ENCODE measurements at places on chromosomes 16 and 17.

GRCh38 chr17:38425031-38425430, 3.2 kb upstream of the ARHGAP23 start:
- DNase-seq, result no peak

DNA sequence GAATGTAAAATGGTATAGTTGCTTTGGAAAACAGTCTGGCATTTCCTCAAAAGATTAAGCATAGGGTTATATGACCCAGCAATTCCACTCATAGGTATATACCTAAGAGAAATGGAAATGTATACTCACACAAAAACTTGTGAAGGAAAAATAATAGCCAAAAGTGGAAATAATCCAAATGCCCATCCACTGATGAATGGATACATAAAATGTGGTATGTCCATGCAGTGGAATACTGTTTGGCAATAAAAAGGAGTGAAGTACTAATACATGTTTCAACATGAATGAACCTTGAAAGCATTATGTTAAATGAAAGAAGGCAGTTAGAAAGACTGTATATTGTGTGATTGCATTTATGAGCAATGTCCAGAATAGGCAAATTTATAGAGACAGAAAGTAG, 25.1 kb downstream of the NUP93 start:
- no peak for DNase-seq

DNA sequence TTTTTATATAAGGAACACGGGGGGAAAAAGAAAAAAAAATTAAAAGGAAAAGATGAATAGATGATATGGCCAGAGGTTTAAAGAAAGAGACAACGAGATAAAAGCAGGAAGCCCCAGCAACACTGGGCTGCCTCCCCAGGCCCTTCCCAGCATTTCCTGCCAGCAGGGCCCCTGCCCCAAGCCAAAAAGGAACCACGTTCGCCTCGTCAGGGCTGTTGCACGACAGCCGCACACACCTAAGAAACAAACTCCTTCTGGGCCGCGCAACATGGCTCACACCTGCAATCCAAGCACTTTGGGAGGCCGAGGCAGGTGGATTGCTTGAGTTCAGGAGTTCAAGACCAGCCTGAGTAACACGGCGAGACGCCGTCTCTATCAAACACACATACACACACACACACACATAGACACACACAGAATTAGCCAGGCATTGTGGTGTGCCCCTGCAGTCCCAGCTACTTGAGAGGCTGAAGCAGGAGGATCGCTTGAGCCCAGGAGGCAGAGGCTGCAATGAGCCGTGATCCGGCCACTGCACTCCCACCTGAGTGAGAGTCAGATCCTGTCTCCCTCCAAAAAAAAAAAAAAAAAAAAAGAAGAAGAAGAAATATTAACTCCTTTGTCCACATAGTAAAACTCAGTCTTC, 83.0 kb downstream of the ANKRD11 start:
- no peak for DNase-seq

GRCh38 chr17:63382136-63382535, 64.0 kb downstream of the CYB561 start:
- DNase-seq, result no peak

GRCh38 chr17:62998166-62998565, 32.1 kb downstream of the TANC2 start:
- no peak for DNase-seq

GRCh38 chr16:26905336-26905735, 161.4 kb upstream of the C16orf82 start:
- DNase-seq, result no peak

- DNase-seq, result no peak
These were observed 11.8 kb downstream of the STARD3 start for GRCh38 chr17:39648616-39649366.

DNA sequence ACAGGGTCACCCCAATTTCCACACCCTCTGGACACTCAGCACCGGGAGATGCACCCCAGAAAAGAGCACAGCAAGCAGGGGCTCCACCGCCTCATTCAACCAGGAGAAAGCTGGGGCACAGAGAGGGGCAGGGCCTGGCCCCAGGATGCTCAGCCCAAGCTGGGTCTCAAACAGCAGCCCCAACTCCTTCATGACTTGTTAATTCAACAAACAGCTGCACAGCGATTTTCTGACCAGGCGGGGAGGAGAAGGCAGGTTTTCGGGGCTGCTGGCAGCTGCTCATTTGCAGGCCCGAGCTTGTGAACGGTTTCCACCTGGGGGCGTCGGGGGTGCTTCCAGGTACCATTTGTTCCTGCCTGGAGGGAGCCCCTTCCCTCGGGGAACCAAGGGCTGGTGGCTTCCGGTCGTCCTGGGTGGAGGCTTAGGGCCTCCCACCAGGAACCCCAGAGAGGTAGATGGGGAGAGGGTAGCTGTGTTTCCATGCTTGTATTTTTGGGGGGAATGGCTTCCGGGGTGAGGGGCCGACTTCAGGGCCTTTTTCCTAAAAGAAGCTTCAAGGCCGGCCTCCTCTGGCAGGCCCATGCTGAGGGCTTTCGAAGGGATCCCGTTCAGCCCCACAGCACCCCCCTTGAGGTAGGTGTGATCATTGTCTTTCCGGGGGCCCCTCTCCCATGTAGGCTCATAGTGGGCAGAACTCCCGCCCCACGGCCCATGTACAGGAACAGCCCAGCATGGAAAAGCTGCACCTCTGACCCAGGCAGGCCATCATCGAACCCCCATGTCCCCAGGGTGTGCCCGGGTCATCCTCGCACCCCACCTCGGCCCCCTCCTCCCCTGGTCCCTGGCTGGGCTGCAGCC, 191.6 kb upstream of the GSE1 start:
- no peak for DNase-seq

DNA sequence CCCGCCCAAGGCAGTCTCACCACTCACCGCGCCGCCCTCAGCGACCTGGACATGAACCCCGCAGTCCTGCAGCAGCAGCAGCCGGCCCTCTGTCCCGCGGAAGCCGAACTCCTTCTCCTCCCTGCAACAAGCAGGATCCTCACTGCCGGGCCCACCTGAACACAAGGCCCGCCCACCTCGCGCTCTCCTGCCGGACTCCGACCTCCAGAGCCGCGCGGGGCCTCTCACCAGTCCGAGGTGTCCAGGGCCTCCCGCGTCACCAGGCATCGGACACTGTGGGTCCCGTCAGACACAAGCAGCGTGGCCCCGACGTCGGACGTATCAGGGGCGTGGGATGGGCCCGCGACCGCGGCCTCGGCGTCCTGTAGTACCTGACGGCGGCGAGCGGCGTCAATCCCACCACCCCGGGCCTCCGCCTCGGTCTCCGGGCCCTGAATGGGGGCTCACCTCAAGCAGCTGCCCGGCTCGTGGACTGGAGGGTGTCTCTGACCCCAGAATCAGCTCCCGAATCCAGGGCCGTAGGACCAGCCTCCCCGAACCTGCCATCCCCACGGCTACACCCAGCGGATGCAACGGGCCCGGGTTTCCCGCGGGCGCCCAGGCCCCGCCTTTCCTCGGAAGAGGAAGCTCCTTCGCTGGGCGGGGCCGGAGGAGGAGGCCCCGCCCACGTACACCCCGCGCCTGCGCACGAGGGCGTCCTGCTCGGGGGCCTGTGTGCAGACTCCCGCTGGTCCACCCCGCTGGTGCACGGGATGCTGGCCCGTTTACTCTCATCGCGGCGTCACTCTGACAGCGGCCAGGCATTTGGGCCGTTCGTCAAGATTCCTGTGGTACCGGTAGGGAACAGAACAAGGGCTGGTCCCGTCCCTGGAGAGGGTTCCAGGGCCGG, at the start of gene ACD:
Gene ACD, minus strand, starts transcription at position 586 of the 889 bp plus-strand sequence. Its CDS starts 40 bp downstream, at position 546.
- peak; percentile 86 for DNase-seq

- DNase-seq, result no peak
These were observed 3.6 kb downstream of the BORCS6 start for GRCh38 chr17:8186446-8186786.

DNA sequence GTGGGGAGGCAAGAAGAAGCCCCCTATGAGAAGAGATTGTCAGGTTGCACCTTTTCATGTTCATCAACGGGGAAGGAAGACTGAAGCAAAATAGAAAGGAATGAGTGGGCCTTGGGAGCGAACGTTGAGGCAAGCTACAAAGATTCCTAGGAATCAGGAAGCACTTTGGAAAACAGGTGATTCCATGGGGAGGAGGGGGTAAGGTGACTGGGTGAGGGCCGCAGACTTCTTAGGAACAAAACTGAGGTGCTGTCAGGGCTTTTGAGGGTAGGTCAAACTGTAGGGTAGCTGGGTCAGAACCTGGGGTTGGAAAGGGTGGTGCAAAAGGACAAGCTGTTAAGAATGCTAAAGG, 528 bp downstream of the ITFG1 start:
- no peak for DNase-seq

DNA sequence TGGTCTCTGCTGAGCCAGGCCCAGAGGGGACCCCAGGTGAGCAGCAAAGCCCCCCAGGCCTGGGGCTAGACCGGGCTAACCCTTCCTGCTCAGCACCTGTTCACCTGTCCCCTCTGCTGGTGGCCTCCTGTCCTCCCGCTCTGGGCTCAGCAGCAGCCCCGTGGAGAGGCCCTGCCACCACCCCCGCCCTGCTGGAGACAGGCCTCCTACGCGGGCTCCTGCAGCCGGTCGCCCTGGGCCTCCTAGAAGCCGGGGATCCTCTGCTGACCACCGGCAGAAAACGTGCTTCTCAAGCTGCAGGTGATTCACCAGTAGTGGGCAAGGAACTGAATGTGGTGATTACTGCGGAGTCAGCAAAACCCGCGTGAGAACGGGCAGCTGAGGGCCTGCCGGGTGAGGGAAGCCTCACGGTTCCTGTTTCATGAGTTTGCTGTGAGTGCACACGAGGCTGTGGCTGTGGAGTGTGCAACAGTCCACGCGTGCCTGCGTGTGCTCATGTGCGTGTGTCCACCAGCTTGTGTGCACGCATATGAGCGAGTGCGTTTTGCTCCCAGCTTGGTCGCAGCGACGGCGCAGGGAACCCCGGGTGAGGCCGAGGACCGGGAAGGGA, 792 bp downstream of the SECTM1 start:
- no peak for DNase-seq

- no peak for DNase-seq
These were observed 4.9 kb upstream of the PGAP6 start for GRCh38 chr16:386641-387156.

DNA sequence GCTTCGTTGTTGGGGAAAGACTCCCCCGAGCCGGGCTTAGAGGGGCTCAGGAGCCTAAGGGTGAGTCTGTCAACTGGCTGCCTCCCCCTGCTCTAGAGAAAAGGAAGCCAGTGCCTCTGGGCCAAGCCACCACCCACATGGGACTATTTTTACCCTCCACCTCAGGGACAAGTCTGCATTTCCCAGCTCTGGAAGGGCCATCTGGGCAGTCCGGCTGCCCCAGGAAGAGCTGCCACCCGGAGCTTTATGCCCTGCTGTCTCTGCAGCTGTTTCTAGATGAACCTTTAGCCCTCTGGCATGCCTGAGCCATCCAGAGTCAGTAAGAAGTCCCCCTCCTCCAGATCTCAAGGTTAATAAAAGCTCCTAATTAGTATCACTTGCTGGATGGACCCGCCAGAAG, 5.3 kb upstream of the RPRML start:
- no peak for DNase-seq

DNA sequence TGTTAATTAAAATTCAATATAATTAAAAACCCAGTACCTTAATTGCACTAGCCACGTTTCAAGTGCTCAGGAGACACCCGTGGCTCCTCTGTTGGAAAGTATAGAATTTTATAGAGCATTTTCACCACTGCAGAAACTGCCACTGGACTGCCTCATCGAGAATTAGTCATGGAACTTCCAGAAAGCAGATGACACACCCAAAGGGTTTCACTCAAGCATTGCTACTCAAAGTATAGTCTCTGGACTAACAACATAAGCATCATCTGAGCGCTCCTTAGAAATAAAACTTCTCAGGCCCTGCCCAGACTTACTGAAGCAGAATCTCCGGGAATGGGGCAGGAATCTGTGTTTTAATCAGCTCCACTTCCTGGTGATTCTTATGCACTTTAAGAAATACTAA, 63.5 kb upstream of the GPR139 start:
- no peak for DNase-seq

DNA sequence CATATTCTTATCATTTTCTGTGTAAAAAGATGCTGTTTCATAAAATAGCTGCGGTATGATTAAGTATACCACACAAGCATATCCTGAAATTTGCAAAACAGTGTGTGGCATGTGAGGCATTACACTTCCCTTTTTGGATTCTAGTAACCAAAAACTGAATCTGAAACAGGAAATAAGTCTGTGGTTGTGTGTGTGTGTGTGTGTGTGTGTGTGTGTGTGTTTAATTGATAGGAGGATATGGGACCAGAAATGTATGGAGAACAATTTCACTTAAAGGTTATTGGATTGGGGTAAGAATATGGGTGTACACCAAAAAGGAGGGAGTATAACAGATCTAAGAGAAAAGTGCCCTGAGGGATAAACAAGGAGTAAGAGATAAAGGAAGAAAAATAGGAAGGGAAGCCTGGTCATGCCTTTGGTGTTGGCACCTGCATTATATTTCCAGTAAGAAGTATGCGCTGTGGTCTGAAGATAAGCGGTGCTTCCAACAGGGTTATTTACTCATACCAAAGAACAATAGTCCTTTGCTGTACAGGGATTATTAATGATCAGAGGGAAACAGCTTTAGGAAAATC, 4.0 kb downstream of the LYRM1 start:
- no peak for DNase-seq

GRCh38 chr16:90057738-90058173, 19.4 kb downstream of the PRDM7 start:
- DNase-seq, result no peak

DNA sequence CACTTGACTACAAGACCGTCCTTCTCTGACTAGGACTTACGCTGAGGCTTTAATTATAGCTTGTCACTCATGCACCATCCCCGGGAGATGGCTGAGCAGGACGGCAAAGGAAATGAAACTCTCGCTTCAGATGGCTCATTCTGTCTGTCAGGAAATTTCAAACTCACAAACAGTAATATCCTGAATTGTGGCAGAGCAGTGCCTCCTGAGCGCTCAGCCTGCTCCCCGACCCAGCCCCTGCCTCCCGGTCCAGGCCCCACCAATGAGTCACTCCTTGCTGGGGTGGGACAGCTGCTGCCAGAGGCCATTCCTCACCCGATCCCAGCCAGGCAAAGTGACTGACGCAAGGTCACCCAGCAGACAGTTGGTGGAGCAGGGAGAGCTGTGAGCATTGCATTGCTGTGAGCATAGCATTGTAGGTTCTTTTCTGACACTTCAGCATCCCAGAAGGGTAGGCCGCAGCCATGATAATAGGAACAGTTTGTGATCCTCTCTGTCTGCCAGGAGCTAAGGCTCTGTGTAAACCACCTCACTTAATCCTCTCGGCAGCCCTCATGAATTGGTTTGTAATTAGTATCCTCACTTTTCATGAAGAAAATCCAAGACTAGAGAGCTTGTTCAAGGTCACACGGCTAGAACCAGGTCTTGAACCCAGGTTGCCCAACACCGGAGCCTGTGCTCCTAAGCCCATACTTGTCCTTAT, 20.9 kb downstream of the CCDC182 start:
- DNase-seq, result no peak

DNA sequence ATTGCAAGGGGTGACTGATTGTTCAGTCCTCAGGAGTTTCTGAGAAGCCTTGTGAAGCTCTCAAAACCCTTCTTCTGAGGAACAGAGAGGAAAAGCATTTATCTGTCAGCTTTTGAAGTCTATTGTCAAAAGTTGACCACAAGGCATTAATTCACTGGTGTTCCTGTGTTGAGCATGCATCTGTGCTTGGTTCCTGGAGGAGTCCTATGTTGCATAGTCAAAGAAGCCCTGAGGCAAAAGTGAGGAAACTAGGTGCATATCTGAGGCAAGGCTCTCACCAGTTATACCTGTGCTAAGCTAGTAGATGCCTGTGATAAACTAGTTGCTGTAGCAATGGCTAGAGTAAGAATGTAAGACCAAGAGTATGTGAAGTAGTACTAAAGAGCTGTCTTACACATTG, 1.8 kb upstream of the HEATR6 start:
- no peak for DNase-seq

All from stimulated activated CD8-positive, alpha-beta memory T cell treated with anti-CD3 and anti-CD28 coated beads, Interleukin-7, amount 100 ng/mL, for 24 hours (primary cell).